Stimulated activated CD4-positive, alpha-beta T cell treated with anti-CD3 and anti-CD28 coated beads, TNF-alpha, amount 100 ng/mL, for 24 hours (primary cell): ENCODE measurements at places on chromosomes 4 and X.

- DNase-seq = no peak
These were observed 229.3 kb upstream of the NEIL3 start for GRCh38 chr4:177080388-177080787.

DNA sequence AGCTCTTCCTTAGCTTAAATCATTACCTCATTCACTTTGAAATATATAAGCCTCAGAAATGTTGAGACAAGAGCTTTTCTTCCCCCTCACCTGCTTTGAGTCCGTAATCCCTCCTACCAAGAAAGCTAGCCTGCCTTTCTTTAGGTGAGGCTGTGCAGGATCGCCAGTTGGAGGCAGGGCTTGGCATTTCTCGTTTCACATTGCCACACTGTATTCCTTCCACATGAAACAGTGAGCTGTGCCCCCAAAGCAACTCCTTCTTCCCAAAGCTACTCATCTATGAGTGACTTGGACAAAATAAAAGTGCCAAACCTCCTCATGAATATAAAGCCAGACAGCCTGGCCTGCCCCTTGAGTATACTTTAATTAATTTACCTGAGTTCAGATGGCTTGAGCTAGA is 86.8 kb downstream of the LIMCH1 start:
- DNase-seq = no peak

DNA sequence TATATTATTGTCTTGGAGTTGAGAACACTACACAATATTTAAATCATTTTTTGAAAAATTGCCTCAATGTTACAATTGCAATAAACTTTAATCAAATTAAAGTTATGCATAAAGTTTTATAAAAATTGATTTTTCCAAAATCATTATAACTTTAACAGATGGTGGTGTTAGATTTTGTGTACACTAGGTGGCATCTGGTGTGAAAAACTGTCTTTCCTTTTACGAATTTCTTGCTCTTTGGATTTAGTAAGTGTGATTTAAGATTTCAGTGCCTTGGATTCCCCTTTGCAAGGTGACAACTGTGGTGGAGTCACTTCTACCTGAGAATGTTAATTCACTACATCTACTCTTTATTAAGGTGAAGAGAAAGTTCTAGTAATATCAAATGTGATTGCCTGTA is 91.6 kb downstream of the AREG start:
- DNase-seq = no peak

DNA sequence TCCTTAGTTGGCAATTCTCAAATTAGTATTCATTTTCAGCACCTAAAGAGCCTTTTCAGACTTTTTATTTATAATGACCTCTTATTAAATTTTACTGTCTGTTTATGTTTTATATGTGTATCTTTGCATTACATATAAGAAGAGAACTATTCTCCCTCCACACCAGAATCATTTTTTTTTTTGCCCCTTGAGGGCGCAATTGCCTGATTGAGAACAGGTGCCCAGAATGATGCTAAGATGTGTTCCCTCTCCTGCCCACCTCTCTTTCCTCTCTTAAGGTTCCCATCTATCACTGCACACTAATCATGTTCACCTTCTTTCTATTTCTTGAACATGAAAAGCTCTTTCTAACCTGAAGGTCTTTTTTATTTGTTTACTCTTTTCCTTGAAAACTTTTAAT is 44.2 kb upstream of the ADAM29 start:
- no peak for DNase-seq

DNA sequence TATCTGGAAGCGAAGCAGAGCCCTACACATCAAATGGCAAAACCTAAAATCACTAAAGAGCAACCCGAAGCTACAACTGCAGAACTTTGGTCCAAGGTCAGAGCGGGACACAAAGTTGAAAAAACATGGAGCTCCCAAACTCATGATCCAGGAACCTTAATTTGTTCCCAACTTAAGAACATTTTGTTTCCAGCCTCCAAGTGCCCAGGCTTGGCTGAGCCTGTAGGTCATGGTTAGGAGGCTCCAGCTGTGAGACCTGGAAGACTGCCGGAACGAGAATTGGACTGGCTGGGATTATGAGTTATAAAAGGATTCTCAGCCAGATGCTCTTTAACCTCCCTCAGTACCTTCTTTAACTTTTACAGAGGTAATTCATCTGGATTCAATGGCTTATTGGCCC is 349.1 kb upstream of the DDX53 start:
- DNase-seq = no peak

- no peak for DNase-seq
These were observed 44.3 kb downstream of the EFHC2 start for GRCh38 chrX:44299177-44299576.

DNA sequence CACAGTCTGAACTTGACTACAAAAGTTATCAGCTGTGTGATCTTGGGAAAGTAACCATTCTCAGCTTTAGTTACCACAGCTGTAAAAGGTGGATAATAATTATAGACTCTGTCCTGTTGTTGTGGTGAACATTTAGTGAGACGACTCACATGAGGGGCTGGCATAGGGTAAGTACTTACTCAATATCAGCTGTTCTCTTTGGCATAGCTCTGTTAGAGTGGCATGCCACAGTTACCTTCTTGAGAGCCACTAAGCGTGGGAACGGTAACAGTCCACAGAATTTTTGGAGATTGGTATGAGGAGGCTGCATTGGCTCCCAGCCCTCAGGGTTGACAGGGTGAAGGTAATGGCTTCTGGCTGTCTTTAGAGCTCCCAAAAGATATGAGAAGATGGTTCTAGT is 13.2 kb upstream of the HAND2 start:
- DNase-seq = no peak

DNA sequence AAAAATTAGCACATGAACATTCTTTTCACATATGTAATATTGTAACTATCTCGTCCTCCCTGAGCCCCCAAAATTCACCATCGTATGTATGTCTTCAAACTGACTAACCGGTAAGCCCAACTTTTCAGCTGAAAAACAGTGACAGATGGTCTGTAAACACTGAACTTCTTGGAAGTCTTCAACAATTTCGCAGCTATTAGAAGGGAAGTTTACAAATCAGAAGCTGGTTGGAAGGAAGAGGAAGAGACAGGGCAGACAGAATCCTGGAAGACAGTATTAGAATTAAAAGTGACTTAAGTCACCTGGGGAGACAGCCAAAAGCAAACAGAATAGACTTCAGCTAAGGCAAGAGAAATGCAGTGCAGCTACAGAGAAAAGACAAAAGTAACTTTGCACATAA is 858.4 kb downstream of the ADGRL3 start:
- no peak for DNase-seq

DNA sequence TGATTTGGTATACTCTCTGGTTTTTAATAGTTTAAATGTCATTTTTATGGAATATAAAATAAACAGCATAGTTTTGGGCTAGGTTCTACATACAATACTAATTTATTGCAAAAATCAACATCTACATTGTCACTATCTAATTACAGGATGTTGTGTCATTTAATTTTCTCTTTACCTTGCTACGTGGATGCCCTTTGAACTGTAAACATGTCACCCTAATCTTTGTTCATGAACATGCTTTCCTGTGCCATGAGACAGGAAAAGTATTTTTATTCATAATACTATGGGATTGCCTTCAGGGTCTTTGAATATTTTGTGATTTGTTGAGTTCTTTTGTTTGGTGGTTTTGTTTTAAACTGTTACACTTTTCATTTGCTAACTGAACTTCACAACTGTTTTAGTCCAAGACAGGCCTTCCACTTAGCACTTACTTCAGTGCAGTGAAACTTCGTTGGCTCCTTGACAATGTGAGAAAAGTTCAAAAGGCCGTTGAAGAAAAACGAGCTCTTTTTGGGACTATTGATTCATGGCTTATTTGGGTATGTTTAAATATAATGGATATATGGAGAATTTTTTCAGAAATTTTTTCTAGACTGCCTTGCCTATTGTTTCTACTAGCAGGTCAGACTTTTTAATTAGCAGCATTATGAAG is 40.9 kb downstream of the GK start:
- DNase-seq = no peak

- no peak for DNase-seq
These were observed 514.5 kb upstream of the FAM241A start for GRCh38 chr4:111630705-111631104.

GRCh38 chr4:3716631-3717235 is 49.5 kb upstream of the ADRA2C start:
- DNase-seq = no peak

DNA sequence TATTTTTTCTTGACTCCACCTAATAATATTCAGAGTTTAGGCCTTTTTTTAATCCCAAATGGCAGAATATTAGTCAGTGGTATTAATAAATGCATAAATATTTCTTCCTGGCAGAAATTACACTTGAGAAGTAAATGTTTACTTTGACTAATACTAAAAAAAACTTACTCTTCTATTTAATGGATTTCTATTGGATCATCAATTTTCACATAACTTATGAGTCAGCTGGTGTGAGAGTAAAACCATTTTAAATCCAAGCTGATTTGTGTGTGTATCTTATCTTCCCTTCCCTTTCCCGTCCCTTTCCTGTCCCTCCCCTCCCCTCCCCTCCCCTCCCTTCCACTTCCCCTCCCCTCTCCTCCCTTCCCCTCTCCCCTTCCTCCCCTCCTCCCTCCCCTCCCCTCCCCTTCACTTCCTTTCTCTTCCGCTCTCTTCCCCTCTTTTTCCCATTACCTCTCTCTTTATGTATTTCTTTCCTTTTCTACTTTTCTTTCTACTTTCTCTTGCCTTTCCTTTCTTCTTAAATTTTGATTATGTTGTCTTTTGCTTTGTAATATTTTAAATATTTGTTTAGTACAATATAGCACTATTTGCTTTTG is 630.1 kb upstream of the EPHA5 start:
- DNase-seq = no peak

DNA sequence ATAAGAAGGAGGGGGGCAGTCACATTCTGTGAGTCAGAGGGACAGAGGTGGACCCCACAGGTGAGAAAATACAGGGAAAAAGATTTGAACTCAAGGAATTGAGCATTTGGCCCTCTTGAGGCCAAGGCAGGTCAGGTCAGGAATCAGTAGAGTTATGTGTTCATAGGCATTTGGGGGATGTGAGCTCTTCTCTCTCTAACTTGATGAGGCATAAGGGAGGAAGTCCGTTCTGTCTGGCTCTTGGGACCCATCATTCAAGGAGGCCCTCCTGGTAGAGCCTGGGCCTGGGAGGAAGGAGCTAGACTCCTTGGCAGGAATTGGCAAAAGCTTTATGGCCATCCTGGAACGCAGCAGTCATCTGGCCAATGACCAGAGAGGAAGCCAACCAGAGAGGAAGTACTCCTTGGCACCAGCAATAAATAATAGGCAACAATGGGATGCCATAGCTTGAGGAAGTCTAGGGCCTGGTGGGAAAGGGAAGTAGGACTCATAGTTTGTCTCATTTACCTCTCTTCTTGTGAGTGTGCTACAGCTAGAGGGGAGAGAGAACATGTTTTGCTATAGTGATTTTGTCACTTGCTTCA is 53.0 kb downstream of the MSN start:
- no peak for DNase-seq

DNA sequence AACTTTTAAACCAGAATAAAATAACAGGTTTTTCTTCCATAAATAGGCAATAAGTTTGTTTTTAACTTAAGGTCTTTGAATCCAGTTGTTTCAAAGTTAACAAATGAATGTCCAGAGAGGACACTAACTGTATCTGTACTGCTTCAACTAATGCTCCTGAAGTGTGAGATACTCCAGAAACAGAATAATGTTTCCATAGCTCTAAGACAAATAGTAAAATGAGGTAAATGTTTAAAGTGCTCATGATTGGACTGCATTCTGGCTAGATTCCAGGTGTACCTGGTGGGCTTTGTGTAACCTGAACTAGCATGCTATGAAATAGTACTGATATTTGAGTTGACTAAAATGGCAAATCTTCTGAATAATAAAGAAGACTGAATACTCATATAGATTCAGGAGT is 51.7 kb downstream of the METTL14 start:
- DNase-seq = no peak

GRCh38 chr4:3832536-3833220 is 66.5 kb downstream of the ADRA2C start:
- no peak for DNase-seq

- no peak for DNase-seq
These were observed 14.6 kb downstream of the ATP10D start for GRCh38 chr4:47499700-47500099.

- no peak for DNase-seq
These were observed 1.2 kb downstream of the TLR6 start for GRCh38 chr4:38855466-38855865.

- no peak for DNase-seq
These were observed 163.0 kb downstream of the BTC start for GRCh38 chr4:74631338-74631737.

- no peak for DNase-seq
These were observed 6.4 kb upstream of the SLAIN2 start for GRCh38 chr4:48334900-48335384.

GRCh38 chr4:127048376-127049044 is 584.2 kb upstream of the INTU start:
- DNase-seq = no peak

- no peak for DNase-seq
These were observed 40.6 kb upstream of the XPNPEP2 start for GRCh38 chrX:129698150-129698549.

DNA sequence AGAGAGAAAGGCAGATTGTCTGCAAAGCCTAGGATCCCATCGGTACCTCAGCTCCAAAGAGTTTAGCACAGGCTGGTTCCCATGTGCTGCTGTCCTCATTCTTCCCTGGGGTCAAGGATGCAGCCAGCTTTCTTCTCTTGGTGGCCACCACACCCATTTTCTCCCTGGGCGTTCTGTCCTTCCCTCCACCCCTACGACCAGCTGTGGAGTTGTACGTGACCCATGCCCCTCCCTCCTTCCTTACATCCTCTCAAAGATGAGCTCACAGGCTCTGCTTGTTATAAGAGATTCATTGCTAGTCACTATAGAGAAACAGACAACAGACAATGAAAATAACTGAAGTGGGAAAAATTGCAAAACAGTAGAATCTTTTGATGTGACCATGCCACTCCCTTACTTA is 74.0 kb upstream of the KLF3 start:
- DNase-seq = no peak

DNA sequence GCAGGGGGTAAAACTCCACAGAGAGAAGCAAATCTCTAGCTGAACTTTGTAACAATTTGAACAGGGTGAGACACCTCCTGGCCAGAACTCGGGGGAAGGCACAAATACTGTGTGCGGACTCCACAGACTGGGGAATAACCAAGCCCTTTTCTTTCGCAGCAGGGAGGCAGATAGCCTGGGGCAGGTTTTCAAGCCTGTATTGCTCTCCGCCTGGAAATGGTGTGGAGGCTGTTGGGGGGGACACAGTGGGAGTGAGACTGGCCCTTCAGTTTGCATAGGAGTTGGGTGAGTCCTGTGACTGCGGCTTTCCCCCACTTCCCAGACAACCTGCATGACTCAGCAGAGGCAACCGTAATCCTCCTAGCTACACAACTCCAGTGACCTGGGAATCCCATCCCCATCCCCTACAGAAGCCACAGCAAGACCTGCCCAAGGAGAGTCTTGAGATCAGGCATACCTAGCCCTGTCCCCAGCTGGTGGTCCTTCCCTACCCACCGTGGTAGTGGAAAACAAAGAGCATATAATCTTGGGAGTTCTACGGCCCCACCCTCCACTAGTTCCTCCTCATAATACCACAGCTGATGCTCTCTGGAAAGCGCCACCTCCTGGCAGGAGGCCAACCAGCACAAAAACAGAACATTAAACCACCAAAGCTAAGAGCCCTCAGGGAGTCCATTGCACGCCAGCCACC is 12.9 kb upstream of the SMPX start:
- DNase-seq = no peak

GRCh38 chrX:33447285-33447684 is 235.9 kb upstream of the DMD start:
- DNase-seq = no peak

- DNase-seq = no peak
These were observed 5.3 kb upstream of the EBP start for GRCh38 chrX:48516285-48516684.

GRCh38 chr4:16043642-16044498 is 40.0 kb downstream of the PROM1 start:
- DNase-seq = no peak

- no peak for DNase-seq
These were observed 24.5 kb upstream of the MAMLD1 start for GRCh38 chrX:150338615-150339014.
